ENCODE measurements at places on chromosomes 13 and 19. TPM values are rescaled to one million over a fixed set of nuclear protein-coding genes. Genes with fewer than 3 reads are reported as not detected.

- no peak for DNase-seq
Observed at GRCh38 chr19:55667958-55668357, 7.1 kb upstream of the EPN1 start.

- peak; percentile 91 for DNase-seq
Observed at GRCh38 chr19:7554990-7555864, 19.7 kb downstream of the PNPLA6 start.

SUPT20H gene
- 59.0 TPM for polyA plus RNA-seq

DNA sequence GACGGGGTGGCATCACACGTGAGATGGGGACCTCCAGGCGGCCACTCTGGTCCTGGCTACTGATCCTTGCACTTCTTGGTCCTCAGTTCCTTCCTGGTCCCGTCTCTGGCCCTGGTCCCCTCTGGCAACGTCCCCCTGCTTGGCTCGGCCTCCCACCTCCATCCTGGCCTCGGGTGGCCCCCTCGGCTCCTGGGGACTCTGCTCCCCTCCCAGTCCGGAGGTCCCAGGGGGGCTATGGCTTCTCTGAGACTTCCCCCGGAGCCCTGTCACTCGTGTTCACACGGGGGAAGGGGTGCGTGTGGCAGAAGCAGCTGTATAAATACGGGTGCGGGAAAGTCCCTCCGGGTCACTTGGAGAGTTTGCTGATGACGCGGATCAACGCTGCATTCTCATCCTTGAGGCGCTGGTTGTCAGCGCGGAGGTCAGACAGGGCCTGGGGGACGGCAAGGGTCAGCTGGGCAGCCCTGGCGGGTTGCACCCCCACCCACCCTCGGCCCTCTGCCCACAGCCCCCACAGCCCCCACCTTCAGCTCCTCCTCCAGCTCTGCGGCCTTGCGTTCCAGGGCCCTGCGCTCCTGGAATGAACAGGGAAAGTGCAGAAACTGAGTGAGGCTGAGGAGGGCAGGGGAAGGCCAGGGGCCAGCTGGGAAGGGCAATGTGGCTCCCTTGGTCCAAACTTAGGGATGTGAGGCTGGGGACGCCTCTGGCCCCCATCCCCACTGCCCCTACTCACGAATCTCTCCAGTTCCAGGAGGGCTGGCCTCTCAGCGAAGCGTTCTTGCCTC, 15.6 kb downstream of the EPS8L1 start:
- DNase-seq = no peak

DNA sequence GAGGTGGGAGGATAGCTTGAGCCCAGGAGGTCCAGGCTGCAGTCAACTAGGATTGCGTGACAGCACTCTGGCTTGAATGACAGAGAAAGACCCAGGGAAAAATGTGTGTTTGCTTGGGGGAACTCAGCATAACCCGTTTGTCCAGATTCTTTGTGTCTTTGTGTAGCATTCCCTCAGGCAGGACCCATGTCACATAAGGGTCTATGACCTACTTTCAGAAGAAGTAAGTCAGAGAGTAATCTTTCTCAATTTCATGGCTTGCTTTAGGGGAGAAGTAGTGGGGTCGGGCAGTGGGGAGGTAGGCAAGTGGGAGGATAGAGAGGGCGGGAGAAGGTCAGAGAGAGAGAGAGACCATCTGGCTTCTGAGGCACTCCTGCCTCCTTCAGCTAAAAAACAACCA, 11.9 kb upstream of the PSPC1 start:
- no peak for DNase-seq

DNA sequence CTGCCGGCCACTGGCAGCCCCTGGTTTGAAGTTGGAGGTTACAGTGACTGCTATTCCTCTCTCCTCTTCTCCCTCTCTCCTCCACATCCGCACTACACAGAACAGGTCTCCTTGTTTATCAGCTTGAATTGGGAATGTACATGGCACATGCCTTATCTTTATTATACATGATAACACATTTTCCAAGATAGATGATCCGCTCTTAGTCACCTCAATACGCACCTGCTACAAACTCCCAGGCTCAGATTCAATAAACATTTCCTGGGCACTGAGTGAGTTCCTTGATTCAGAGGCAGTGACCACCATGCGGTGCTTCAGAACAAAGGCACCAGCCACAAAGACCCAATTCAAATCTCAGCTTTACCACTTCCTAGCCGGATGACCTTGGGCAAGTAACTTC, 227.7 kb downstream of the TSHZ3 start:
- no peak for DNase-seq

- no peak for DNase-seq
Observed at GRCh38 chr19:1357531-1358109, 26.1 kb upstream of the NDUFS7 start.

GRCh38 chr13:102779436-102780159, 6.0 kb upstream of the TEX30 start:
- peak; percentile 5 for DNase-seq

EPSTI1 gene
- polyA plus RNA-seq = 0.02 TPM

GRCh38 chr13:24727731-24728601, 36.0 kb upstream of the RNF17 start:
- peak; percentile 85 for DNase-seq

ZNF491 gene
- 0.77 TPM for polyA plus RNA-seq

DNA sequence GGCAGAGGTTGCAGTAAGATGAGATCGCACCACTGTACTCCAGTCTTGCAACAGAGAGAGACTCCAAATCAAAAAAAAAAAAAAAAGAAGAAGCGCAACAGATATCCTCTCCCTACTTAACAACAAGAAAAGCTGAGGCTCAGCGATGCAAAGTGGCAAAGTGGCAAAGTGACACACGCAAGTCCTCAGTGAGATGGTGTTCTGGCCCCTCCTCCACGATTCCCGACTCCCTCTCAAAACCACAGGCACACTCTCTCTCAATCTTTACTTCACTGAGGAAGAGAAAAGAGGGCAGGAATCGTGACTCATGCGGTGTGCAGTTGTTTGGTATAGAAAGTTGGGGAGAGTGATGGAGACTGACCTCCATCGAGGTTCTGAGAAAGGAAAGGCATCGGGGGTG, 12.6 kb downstream of the FFAR2 start:
- no peak for DNase-seq

DNA sequence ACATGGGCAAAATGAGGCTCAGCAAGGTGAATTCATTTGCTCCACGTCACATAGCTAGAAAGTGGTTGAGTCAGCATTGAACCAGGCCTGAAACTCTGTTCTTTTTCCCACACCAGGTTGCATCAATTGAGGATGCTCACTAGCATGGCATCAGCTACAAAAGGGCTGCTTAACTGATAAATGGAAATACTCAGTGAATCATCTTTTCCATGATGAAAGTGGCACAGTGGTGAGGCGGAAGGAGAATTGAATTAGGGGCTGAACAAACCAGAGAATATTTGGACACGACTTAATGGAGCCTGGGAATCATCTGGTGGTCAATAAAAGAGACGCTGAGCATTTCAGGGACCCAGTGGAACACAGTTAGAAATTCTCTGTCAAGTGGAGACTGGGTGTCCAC, 320.1 kb upstream of the MAB21L1 start:
- DNase-seq = no peak

GRCh38 chr19:47512183-47512947, 2.5 kb downstream of the NAPA start:
- DNase-seq = no peak

- DNase-seq = no peak
Observed at GRCh38 chr19:7623725-7624603, 5.4 kb downstream of the XAB2 start.

- peak; percentile 17 for DNase-seq
Observed at GRCh38 chr19:5588906-5589676, 21.3 kb upstream of the TINCR start.

DNA sequence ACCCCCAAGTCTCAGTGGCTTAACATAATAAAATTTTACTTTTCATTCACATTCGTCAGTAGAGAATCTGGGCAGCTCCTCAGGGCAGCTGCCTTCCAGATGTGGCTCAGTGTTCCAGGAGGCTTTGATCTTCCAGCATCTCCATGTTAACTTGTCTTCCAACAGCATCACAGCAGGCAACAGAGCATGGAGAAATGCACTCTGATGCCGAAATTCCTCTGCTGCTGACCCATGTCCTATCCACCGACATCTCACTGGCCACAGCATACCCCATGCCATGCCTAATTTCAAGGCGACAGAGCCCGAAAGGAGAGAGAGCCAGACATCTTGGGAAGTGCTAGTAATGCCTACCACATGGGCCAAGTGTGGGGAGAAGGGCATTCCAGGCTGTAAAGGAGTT, 64.9 kb upstream of the MEDAG start:
- no peak for DNase-seq

HPN gene
- polyA plus RNA-seq = not detected

DNA sequence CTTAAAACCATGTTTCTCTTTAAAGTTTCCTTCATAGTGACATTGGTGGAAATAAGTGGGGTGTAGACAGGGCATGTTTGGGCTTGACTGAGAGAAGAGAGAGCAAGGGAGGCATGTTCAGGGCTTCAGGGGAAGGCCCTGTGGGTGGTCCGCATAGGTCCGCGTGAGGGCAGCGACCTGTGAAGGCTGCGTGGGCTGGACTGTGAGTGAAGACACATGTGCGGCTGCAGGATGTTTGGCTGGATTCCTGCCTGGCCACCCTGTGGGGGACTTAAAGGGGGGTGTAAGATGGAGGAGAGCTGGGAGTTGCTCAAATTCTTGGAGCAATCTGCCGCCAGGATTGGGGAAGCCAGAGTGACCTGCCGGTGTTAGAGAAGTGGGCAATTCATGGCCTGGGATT, 23.8 kb upstream of the KLF12 start:
- no peak for DNase-seq

GRCh38 chr13:27415116-27415515, 9.3 kb upstream of the GTF3A start:
- DNase-seq = no peak

DNA sequence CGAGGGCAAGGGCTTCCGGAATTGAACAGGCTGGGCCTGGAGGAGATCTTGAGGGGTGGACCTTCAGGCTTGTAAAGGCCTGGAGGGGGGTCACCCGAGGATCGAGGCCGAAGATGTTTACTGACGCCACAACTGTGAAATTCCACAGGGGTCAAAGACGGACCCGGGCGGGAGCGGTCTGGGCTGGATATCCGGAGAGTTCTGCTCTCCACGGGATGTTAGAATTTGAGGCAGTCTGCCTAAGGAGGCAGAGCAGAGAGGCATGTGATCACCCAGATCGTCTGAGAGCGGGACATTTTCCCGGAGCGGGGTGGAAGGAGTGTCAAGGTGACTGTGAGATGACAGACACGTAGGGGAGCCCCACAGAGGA, 13.2 kb downstream of the KLHL26 start:
- DNase-seq = no peak

DNA sequence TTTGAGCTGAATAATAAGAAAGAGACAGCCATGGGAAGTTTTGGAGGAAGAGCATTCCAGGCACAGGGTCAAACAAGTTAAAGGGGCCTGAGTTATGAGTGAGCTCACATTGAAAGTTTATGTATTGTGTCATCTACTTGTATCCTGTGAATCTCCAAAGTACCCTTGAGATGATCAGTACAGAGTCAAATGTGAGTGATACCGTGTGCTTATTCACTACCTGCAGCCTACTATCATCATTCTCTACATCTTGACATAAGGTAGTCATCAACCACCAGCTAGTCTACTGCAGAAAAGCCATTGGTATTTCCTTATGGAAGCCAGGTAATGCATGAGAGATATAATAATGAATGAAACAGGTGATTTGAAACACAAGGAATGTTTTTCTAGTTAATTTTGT, 3.0 kb upstream of the KCTD12 start:
- no peak for DNase-seq

NOTCH3 gene
- 4.5 TPM for polyA plus RNA-seq

SACS gene
- 5.9 TPM for polyA plus RNA-seq

ZNF737 gene
- 4.2 TPM for polyA plus RNA-seq

- no peak for DNase-seq
Observed at GRCh38 chr13:21050288-21051197, 10.8 kb downstream of the LATS2 start.

DNA sequence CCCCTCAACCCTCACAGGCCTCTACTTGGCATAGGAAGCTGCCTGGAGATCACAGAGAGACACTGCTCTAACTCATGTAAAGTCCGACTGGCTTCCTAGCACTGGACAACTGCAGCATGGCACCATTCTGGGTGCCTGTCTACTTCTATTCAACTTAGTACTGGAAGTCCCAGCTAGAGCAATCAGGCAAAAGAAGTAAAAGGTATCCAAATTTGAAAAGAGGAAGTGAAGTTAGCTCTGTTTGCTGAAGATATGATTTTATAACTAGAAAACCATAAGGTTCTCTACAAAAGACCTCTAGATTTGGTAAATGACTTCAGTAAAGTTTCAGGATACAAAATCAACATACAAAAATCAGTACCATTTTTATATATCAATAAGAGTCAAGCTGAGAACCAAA, 1017.6 kb downstream of the PCDH9 start:
- no peak for DNase-seq

- DNase-seq = no peak
Observed at GRCh38 chr13:38684714-38685113, 2.2 kb upstream of the FREM2 start.

DNA sequence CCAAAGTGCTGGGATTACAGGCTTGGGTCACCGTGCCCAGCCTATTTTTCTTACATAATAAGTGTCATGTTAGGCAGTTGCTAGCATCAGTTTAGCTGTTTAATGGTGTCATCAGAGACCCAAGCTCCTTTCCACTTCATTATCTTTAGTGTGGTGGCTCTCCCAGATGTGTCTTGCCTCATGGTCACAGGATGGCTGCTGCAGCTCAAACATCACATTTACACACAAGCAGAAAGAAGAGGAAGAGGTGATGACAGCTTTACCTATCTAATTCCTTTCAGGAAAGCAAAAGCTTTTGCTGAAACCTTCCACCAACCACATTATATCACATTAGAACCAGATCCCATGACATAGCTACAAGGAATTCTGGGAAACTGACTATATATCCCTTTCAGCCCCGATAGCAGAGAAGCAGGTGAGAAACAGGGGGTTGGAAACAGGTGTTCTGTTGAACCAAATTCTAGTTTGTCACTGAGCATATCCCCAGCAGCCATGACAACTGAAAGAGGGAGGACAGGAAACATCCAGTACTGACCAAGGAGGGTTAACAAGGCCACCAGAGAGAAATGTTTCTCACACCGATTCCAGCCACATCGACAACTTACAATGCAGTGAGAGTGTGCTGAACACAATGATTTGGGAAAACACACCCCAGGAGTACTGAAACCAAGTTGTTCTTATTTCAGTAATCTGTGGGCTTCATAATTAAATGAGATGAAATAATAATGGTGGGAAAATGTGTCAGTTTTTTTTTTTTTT, 617.0 kb downstream of the UQCRFS1 start:
- no peak for DNase-seq

DNA sequence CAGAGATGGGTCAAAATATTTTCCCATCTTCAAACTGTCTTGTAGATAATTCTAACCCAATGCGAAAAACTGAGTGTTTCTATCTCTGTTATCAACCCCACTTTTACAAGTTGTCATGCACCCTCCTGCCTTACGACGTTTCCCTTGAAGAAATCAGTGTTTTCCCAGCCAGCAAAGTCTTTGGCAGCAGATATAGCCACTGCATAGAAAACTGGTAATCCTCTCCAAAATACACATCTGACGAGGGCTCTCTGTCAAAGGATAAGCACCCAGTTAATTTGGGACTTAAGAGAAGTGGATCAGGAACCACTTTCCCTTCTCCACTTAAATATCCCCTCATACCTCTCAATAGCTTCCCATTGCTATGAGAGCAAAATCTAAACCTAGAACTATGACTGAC, 351.9 kb upstream of the MIR17HG start:
- no peak for DNase-seq

GRCh38 chr13:64429691-64430090, 2800.4 kb downstream of the PCDH9 start:
- no peak for DNase-seq

HTR2A gene
- polyA plus RNA-seq = 0.33 TPM

Measured in SK-N-SH (cell line).